ENCODE measurements at places on chromosomes 7 and 10.
A peak's percentile ranks its signal among the peaks of the same experiment; 100 is the strongest.

DNA sequence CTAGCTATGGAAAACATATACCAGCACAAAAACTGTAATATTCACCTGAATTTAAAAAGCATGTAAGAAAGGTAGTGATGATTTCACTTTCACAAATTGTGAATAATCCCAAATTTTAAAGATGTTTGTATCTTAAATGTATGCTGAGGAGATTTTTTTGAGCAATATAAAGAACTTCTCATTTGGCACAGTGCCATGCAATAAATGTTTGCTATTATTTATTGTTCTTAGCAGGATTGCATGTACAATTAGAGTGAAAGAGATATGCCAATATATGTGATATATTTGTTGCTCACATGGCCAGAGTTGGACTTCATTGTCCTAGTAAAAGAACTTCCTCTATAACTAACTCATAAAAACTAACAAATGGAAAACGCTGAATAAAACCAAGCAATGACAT, 895.1 kb upstream of the KCND2 start:
- no peak for DNase-seq

DNA sequence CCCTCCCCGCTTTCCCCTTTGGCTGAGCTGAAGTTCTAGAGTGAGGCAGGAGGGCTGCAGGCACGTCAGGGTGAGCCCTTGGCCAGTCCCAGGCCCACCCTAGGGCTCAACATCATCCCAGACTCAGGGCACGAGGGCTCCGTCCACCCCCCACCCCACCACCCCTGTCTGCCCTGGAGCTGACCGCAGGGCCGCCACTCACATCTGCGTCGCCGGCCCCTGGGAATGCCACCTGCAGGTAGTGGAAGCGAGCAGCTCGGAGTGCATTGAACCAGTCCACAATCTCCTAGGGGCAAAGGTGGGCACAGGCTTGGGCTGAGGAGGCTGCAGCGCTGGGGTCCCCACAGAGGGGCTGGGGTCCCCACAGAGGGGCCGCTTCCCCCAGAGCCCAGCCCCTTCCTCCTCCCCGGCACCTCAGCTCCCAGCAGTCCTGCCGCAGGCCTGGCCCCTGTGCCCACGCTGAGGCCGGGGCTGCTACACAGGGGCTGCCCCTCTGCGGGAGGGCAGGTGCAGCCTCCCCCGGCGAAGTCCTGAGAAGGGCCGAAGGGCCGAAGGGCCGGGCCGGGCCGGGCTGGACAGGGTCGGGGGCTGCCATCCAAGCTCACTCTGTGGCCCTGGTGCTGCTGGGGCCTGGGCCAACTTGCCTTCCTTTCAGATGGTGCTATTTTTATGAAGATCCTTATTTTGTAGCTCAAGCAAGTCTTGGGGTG, 24.1 kb downstream of the GET4 start:
- no peak for DNase-seq

GRCh38 chr10:131396121-131397050, 84.9 kb upstream of the TCERG1L start:
- DNase-seq = no peak

- no peak for DNase-seq
Measured at GRCh38 chr10:102409604-102410428, 8.8 kb downstream of the PSD start.

- no peak for DNase-seq
Measured at GRCh38 chr7:147541261-147541660, 1049.3 kb upstream of the C7orf33 start.

DNA sequence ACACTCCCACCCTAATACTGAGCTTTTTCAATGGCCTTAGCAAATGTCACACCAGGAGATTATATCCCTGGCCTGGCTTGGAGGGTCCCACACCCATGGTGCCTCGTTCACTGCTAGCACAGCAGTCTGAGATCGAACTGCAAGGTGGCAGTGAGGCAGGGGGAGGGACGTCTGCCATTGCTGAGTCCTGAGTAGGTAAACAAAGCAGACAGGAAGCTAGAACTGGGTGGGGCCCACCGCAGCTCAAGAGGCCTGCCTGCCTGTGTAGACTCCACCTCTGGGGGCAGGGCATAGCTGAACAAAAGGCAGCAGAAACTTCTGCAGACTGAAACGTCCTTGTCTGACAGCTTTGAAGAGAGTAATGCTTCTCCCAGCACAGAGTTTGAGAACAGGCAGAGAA, 338.9 kb upstream of the MBL2 start:
- DNase-seq = no peak

DNA sequence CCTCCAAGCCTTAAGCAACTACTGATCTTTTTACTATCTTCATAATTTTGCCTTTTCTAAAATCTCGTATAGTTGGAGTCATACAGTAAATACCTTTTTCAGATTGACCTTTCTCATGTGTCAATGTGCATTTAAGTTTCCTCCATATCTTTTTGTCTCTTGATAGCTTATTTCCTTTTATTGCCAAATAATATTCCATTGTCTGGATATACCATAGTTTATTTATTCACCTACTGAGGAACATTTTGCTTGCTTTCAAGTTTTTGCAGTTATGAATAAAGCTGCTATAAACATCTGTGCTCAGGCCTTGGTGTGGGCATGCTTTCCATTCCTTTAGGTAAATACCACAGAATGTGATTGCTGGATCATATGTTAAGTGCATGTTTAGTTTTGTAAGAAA, 161.2 kb upstream of the GNAI1 start:
- no peak for DNase-seq

DNA sequence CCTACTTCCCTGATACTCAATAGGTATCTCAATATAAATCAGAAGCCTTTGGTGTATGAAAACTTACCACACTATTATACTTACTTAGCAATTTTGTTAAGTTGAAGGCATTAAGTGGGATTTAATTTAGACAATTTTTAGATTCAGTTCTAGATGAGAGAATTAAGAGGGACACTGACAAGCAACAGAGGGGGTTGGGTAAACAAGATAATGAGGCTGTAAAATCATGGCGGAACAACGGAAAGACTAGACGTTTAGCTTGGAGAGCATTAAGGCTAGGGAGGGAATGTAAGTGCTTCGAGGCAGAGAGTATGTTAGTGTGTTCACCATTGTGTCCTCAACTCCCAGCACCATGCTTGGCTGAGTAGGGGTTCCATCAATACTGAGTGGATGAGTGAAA, 71.3 kb downstream of the DENND11 start:
- no peak for DNase-seq

- no peak for DNase-seq
Measured at GRCh38 chr7:7569081-7569527, 2.4 kb downstream of the MIOS start.

GRCh38 chr7:94769724-94770123, 113.8 kb upstream of the SGCE start:
- no peak for DNase-seq

DNA sequence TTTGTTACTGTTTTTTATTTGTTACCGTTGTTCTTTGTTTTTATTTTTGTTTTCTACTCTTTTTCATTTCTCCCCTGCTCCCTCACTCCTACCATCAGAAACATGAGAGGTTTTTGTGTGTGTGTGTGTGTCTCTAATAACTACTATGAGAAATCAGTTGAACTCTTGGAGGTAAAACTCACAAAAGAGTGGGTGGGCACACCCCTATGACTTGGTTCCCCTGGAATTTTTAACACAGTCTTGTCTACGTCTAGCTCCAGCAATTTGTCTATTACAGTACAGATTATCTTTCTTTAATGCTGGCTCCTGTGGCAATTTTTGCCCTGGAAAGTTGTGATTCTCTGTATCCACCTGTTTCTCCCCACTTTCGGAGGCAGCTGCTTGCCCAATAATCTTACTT, 56.2 kb downstream of the AOAH start:
- no peak for DNase-seq

DNA sequence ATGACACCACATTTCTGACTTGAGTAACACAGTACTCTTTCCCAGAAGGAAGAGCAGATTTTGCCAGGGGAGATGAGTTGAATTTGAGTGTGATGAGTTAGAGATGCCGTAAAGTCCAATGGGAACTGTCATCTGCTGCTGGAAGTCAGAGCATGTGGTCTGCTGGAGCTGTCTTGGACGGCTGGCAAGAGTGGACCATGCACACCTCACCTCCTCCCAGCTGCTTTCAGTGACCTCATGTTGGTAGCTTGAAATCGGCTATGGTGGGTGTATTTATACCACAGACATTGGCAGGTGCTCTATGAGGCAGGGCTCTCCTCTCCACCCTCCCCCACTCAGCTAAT, 82.3 kb downstream of the COL13A1 start:
- no peak for DNase-seq

- no peak for DNase-seq
Measured at GRCh38 chr7:55531536-55531935, 40.8 kb downstream of the VOPP1 start.

GRCh38 chr10:111122127-111122526, 45.3 kb downstream of the ADRA2A start:
- DNase-seq = no peak

DNA sequence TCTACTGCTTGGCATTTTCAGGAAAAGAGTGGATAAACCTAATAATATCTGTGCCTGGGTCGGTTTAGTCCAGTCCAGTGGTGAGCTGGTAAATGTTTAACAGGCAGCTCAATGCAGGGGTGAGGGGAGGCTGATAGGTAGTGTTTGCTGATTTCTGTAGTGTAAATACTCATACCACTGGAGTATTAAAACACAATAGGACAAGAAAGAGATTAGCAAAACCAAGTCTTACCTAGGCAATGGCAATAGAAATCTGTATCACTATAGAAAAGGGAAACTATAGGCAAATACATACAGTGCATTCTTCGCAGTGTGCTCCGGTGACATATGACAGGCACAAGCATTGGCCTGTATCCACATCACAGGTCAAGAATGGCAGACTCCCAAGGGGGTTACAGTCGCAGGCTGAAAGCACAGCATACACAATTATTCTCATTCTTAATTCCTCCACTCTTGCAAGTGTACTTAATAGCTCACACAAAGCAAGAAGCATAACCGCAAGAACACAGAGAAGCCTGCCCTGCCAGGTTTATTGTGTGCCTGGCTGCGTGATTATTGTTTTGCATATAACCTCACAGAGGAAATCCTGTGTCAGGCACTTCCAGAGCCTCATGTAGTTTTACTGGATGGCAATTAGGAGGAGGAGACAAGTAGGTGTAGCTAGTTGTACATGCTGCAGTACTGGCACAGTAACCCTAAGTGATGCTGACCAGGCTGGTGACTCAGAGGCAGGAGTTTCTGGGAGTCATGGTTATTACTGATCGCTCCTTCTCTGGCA, 35.0 kb downstream of the LAMB4 start:
- DNase-seq = no peak

GRCh38 chr7:22476824-22477223, 23.2 kb downstream of the STEAP1B start:
- DNase-seq = no peak

GRCh38 chr7:2819161-2819953, 24.8 kb downstream of the GNA12 start:
- DNase-seq = no peak

DNA sequence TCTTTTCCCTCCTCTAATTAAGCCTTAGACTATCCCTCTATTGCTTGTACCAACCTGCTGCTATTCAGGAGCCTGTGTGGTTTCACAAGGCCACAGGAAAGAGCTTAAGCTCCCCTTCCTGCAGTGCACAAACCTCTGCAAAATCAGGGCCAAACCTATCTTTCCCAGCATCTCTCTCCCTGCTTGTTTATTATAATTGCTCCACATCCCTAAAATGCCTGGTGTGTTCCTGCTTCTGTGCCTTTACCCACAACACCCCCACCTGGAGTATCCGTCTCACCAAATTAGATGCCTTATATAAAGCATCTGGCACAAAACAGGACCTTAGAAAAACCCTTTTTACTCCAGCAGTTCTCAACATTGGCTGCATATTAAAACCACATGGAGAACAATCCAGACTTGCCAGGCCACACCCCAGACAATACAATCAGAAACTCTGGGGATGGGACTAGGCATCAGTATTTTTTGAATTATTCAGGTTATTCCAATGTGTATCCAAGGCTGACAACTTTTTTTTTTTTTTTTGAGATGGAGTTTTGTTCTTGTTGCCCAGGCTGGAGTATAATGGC, 16.7 kb downstream of the SEC31B start:
- no peak for DNase-seq

- DNase-seq = peak; percentile 57
Measured at GRCh38 chr7:149791-150636, 42.4 kb upstream of the FAM20C start.

DNA sequence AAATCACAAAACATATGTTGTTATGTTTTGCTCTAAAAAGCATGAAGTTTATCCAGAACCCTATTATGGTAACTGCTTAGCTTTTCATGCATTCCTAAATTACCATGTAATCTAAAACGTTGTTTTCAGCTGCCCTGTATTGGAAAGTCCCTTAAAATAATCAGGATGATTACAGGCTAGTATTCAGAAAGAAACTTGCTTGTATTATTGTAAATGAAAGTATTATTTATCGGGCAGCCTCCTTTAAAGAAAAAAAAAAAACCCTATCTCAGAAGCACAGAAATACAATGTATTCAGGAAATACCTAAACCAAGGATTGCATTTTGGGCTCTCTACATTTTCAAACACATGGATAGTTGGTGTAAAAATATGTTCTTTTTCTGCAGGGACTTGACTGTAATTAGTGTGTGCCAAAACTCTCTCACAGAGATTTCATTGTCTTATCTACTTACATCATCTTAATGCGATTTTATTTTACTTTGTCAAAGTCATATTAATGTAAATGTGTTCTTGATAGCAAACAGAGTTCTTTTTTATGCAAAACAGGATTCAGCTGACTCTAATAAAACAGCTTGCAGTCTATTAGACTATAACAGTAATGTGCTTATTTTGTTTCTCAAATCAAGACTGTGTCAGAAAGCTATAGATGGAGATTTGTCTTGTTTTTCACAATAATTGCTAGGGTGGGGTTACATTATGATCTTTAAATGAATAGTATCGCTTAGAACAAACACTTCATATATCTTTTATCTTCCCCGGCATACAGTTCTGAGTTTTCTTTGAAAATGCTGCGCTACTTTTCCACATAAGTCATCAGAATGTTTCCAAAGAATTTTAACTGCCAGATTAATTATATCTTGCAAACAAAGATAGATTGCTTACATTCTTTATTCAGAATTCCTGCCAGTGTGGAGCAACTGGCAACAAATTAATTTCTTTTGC, 65.3 kb upstream of the ARID5B start:
- DNase-seq = no peak

DNA sequence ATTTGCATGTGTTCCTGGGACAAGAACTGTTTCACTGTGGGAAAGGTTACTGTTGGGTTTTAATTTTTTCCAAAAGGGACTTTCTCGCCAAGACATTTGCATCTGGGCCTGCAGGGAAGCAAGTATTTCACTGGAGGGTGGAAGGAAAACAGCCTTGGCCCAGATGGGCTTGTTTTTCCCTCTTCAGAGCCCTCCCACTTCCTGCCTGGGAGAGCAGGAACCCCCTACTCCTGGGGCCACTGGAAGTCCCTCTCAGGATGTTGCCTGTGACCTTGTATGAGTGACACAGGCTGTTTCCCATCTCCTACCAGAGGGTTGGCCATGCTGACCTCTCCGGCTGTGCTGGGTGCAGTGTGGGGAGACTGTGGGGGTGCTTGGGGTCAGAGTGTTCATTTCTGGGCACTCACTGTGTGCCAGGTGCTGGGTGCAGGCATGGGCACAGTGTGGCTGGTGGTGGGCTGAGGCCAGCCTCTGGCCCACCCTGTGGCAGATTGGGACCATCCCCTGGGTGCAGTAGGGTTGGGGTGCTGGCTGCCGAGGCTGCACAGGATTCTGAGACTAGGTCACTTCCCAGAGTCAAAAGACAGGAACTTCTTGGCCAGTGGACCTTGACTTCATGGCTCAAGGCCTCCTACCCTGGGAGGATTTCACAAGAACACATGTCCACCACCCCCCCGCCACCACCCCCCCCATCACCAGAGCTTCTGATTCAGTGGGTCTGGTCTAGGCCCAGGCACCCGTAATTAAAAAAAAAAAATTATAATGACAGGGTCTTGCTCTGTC, 10.2 kb downstream of the TSPAN15 start:
- DNase-seq = no peak

All from activated naive CD8-positive, alpha-beta T cell treated with anti-CD3 and anti-CD28 coated beads for 36 hours (primary cell).